ENCODE measurements at places on chromosomes 4 and X. TPM values are rescaled to one million over a fixed set of nuclear protein-coding genes. Genes with fewer than 3 reads are reported as not detected.

GUCY1A1 gene
- polyA plus RNA-seq = 1.9 TPM

IRF2 gene
- 39.2 TPM for polyA plus RNA-seq

PASD1 gene
- not detected for polyA plus RNA-seq

NUP62CL gene
- polyA plus RNA-seq = not detected

ZCCHC18 gene
- polyA plus RNA-seq = 1.9 TPM

VGLL1 gene
- not detected for polyA plus RNA-seq

PNCK gene
- not detected for polyA plus RNA-seq
